ENCODE measurements at places on chromosomes 1 and 21.

DNA sequence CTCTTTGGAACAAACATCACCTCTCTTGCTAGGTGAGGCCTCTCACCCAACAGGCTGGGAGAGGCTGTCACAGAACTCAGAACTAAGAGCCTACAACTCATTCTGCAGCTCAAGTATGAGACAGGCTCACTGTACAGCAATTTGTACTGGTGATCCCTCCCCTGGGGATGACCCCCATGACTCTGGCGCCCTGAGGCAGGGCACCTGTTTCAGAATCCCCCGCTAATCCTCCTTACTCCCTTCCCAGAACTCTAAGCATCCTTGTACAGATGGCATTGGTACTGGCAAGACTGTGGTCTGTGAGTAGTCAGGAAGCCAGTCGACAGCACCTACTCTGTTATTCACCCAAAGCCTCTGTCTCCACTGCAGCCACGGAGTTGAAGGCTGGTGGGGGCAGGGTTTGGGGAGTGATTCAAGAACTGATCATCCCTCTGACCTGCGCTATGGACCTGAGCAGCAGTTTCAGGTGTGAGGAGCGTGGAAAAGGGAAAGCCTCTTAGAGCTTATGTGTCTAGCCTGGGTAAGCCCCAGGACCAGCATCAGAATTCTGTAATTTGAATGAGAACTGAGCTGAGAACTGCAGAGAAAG, 655.5 kb downstream of the KIF26B start:
- H3K4me1 ChIP-seq, result peaks cover 5% of the 10 kb centered on the region
- no peaks in the 10 kb centered on the region for H3K36me3 ChIP-seq
- H3K4me3 ChIP-seq, result no peak overlapping the region
- no peaks in the 10 kb centered on the region for H3K27me3 ChIP-seq
- DNase-seq, result no peak
- H3K27ac ChIP-seq, result no peak overlapping the region

- H3K27ac ChIP-seq, result peak overlapping the region; percentile 61
- H3K4me1 ChIP-seq, result peaks cover 38% of the 10 kb centered on the region
- no peaks in the 10 kb centered on the region for H3K27me3 ChIP-seq
- no peaks in the 10 kb centered on the region for H3K36me3 ChIP-seq
- DNase-seq, result peak; percentile 80
These were observed 47.2 kb downstream of the HSD3B1 start for GRCh38 chr1:119554183-119554582.

GRCh38 chr21:42164064-42164789, 54.7 kb upstream of the ABCG1 start:
- H3K4me3 ChIP-seq, result no peak overlapping the region
- H3K36me3 ChIP-seq, result no peaks in the 10 kb centered on the region
- DNase-seq, result peak; percentile 74
- no peaks in the 10 kb centered on the region for H3K4me1 ChIP-seq
- no peak overlapping the region for H3K27ac ChIP-seq

GRCh38 chr1:156556354-156556753, 16.0 kb downstream of the IQGAP3 start:
- H3K27me3 ChIP-seq, result no peaks in the 10 kb centered on the region
- H3K4me1 ChIP-seq, result peaks cover 4% of the 10 kb centered on the region
- H3K36me3 ChIP-seq, result no peaks in the 10 kb centered on the region
- no peak overlapping the region for H3K27ac ChIP-seq
- H3K4me3 ChIP-seq, result no peak overlapping the region

DNA sequence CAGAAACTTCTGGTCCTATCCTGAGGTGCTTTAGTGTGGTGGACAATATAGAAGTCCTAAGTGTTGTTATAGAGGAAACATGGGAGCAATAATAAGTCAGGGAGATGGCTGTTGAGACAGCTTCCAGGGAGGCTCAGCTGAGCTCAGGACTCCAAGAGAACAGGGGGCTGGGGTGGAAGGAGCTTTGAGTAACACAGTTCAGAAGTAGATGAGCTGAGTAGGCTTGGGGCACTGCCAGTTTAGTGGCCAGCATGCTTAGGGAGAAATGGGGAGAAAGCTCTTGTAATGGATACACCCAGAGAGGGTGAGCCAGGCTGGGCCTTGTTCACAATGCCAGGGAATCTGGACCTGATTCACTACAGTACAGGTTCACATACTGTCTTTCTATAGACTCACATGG, 201.6 kb downstream of the DAB1 start:
- H3K4me1 ChIP-seq, result no peaks in the 10 kb centered on the region
- H3K27ac ChIP-seq, result no peak overlapping the region
- no peak for DNase-seq
- no peaks in the 10 kb centered on the region for H3K27me3 ChIP-seq
- no peaks in the 10 kb centered on the region for H3K36me3 ChIP-seq

- peak; percentile 27 for DNase-seq
- H3K27ac ChIP-seq, result no peak overlapping the region
- H3K4me3 ChIP-seq, result no peak overlapping the region
- H3K4me1 ChIP-seq, result peaks cover 5% of the 10 kb centered on the region
- no peaks in the 10 kb centered on the region for H3K36me3 ChIP-seq
These were observed 2.3 kb downstream of the EPS8L3 start for GRCh38 chr1:109761227-109762038.

Data from body of pancreas (tissue), 4 donors.